Cerebellar nuclear complex (tissue), 1 donor: ENCODE measurements at places on chromosomes 16 and 17.

GRCh38 chr16:12925026-12925800 is 23.8 kb downstream of the SHISA9 start:
- DNase-seq, result no peak

DNA sequence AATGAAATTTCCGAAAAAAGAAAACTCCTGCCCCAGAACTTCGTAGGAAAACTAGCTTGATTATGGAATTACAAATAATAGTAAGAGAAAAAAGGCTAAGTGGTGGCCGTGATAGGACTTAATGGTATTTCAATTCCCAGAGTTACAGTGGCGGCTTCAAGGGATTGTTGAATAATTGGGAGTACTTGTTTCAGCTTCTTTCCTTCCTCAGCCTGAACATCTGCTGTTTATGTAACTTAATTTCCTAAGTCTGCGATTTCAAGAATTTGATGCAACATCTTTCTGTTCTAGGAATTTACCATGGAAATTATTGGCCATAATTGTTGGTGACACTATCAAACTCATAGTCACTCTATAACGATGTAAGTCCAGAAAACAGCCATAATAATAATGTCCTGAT is 684 bp upstream of the APPBP2 start:
- DNase-seq, result no peak

DNA sequence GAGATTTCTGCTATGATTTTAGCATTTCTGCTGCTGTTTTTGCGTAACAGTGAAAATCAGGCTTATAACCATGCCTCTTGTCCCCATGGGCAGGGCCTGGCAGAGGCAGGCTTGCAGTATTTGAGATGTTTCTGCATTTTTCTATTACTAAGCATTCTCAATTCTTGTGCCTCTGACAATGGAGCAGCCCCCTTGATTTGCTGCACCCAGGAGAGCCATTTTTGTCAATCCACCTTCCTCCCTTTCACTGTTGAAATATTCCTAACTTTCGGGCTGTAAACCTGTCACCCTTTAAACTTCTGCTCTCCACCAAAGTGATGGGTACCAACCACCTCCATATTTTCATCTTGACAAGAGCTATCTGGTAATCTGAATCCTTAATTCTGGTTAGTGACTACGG is 178.1 kb downstream of the CNTNAP4 start:
- DNase-seq, result no peak

DNA sequence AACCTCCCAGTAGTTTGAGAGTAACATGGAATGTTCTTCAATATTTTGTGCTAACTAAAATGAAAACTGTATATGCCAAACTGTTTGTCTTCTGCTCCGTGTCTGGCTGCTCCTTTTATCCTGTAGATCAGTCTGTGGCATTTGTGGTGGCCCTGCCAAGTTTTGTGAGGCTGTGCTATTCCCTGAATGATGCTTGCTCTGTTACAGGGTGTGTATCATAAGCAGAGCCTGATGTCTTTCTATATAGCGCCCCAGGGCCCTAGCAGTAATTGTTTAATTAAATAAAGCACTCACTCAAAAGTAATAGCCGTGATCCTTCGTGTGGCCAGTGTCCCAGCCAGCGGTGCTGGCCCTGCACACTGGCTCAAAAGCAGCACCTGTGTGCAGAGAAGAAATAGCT is 27.8 kb upstream of the NAT9 start:
- DNase-seq, result no peak

DNA sequence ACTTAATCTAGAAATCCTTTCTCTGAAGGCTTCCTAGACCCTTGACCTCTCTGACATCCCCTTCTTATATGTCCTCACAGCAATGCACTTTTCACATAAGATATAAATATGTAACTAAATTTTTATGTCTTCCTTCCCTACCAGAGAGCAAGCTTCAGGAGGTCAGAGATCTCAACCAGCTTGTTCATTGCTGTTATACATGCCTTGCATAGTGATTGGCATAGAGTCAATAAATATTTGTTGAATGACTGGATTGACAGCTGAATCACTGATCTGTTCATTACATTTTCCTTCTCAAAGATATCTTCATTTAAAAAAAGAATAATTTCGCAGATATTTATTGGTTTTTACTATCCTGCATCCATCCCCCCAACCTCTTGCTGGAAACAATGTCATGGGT is 29.5 kb downstream of the HYDIN start:
- DNase-seq, result no peak

DNA sequence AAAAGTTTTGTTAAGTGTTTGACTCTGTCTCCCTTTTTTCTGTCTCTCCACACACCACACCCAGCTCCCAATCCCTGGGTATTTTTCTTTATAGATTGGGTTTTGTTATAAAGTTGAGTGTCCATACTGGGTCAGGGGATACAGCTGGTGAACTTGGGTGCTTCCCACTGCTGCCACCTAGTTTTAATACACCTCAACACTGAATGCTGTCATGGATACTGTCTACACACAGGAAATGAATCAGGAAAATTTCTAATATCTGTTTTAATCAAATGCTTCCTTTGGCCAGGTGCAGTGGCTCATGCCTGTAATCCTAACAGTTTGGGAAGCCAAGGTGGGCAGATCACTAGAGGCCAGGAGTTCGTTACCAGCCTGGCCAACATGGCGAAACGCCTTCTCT is 5.3 kb upstream of the TAOK1 start:
- no peak for DNase-seq

GRCh38 chr17:42924891-42925290 is 24.3 kb downstream of the G6PC1 start:
- DNase-seq, result no peak

- DNase-seq, result no peak
These were observed 37.1 kb upstream of the KCNJ12 start for GRCh38 chr17:21339011-21339410.

- no peak for DNase-seq
These were observed 122.0 kb downstream of the CLEC16A start for GRCh38 chr16:11066261-11066870.
